ENCODE measurements at places on chromosomes 5 and 9.

DNA sequence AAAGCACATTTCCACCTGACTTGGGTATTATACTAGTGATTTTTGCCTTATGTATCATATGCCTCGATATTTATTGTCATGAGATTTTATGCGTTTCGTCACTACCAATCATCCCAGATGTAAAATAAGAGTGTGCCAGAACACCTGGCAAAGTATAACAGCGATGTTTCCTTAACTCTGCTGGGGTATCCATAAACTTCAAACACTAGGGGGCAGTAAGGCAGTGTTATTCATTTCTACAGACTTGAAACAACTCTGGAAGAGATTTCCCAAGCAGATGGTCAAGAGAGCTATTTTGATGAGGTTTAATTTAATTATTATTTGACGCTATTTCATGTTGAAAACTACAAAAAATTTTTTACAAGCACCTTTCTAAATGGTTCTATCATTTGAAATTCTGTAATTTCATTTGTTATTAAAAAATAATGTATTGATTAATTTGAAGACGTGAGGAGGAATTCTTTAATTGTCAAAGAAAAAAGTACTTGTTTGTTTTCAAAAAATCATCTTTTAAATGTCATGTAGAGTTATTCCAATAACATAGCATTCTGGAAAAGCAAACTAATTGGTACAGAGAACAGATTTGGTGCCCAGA lies 388.5 kb upstream of the CTNND2 start:
- DNase-seq = no peak

DNA sequence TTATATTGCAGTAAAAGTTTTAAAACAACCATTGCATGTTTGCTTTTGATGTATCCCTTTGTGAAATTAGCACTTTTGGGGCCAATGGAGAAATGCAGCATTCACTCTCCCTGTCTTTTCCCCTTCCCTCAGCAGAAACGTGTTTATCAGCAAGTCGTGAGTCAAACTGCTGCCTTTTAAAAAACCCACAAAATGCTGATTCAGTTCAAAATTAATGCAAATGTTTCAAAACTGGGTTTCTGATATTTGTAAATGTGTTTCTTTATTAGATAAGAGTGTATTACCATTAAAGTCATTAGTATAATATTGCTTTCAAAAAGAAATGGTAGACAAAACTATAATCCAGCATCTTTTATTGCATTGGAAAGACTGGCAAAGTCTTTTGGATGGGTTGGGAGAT lies 47.3 kb downstream of the RAD23B start:
- no peak for DNase-seq

DNA sequence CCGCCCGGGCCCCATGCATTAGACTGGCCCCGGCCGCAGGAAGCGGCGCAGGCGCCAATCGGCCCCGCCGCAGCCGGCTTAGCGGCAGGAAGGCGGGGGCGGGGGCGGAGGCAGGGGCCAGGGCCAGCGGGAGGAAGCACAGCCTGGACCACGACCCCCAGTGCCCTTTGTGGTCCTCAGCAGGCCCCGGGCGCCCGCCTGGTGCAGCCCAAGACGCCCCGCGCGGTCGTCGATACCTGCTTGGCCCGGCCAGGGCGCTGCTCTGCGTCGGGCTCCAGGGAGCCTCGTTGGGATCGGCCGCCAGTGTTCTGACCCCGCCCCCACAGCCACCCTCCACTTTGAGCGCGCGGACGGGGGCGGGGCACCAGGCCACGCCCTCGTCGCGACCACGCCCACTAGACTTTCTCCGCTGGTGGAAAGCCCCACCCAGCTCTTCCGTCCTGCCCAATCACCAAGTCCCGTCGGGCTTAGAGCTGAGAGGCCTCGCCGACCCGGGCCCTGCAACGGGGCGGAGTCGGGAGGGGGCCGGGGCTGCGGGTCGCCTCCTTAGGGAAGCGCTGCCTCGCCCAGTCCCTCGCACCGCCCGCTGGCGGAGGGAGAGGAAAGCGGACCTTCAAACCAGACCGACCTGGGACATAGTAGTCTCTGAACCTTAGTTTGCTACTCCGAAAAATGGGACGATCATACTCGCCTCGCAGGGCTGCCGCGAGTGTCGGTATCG lies at the start of gene PDLIM7:
Gene PDLIM7 (minus strand): TSS at position 313 of the 721 bp plus-strand sequence. CDS start 1,092 bp downstream, outside the sequence.
- DNase-seq = peak; percentile 93

- no peak for DNase-seq
Observed at GRCh38 chr5:10192309-10192708, 57.4 kb downstream of the ATPSCKMT start.

DNA sequence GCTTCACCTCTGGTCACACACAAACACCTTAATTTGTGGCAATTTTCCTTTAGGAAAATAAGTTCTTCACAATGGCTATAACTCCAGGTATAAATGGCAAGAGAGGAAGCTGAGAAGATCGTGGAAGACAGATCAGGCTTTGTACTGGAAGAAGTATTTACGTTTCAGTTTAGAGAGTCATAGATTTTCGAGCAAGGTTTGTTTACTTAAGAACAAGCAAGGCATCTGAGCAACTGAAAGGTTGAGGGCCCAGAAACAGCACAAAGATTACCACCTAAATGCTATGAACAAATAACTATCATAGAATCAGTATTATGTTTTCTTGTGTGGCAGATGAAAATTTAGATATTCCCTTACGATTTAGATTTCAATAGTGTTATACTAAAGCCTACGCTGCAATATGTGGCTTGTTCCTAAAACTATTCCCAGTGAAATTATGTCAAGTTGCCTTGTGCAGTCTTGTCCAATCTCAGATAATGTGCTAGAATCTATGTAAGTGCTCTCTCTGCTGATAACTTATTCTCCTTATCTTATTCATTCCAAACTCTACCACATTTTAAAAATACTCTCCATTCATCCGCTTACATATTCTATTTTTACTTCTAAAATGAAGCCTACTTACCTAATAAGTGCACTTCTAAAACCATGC lies 6.7 kb downstream of the SLCO4C1 start:
- no peak for DNase-seq

DNA sequence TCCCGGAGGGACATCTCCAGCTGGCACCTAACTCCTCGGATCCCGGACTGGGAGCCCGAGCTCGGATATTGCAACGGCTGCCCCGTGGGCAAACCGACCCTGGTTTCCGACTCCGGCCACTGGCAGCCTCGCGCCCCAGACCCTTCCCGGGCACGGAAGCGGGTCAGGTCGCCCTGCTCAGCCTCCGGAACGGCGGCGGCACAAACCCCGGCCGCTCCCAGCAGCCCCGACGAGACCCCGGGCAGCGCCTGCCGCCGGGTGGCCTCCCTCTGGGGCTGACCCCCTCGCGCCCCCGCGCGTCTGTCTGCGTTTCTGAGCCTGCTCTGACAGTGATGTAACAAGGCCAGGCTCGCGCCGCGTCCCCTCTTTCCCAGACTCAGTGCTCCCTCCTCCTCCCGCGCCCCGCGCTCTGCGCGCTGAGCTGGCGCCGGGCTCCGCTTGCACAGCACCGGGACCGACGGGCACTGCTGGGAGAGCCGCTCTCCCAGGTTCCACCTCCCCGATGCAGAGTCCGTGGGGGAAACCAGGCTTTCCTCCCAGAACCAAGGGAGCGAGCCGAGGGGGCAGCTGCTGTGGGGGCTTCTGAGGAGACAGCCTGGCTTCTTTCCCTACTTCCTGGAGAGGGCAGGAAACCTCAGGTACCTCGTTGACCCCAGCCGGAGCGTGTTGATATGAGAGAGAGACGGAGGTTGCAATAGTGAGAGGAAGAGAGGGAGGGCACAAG lies at the start of gene TMEM215:
Gene TMEM215 (plus strand): TSS at position 373 of the 724 bp plus-strand sequence. CDS start 644 bp downstream, outside the sequence.
- no peak for DNase-seq

DNA sequence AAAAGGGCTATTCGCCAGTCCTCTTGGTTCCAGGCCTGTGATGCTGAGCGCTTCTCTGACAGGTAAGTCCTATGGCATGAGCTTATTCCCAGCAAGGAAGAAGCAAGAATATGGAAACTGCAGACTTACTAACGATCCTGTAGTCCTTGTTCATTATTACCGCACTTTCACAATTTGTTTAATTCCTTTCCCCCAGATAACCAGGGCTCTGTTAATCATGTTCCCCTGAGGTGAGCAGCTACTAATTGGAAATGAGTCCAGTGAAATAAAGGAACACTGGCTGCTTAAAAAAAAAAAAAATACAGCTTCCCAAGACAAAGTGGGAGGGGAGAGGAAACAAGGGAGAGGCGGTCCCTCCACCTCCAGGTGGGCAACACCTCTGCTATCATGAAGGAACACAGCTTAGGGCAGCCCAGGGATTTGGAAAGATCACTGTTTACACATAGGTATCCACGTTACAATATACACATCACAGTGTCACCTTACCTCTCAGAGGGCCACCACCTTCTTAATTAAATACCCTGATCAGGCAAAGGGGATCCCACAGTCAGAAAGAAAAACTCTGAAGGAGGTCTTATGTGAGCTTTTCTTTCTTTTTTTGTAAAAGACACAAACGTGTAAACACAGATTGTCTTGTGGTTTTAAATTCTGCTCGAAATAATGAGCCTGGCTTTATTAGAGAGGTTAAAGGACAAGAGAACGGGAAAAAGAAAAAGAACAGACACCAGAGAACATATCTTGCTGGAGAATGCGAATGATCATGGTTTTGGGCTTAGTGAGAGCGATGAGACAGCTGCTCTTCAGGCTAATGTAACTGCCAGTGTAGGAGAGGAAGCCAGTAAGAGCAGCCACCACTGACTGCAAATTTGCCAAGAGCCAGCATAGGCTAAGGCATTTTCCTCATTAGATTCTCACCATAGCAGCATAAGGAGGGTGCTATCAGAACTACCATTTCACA lies 258.6 kb downstream of the CRB2 start:
- no peak for DNase-seq

DNA sequence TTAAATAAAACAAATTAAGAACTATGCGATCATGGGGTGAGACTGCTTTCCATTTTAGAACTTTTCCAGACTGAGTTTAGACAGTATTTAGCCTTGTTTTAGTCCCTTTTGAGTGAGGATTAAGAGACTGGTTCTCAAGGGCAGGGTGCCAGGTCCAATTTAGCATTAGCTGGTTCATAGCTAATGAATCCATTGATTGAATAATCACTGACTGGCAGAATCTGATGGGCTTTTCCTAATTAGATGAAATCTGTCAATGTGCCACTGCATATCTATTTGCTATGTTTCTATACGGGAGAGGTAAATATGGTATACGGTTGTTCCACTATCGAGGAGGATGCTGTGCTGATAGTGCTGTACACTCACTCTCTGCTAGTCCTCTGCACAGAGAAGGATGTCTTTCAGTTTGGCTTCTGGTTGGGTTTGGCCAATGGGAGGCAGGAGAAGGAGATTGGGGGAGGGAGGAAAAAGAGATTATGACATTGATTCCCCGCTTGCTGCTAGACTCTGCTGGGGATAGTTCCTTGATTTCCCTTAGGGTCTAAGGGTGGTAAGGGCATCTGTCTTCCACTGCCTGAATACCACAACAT lies 496.6 kb downstream of the CTNND2 start:
- no peak for DNase-seq

GRCh38 chr5:78615697-78616096 lies 32.9 kb downstream of the LHFPL2 start:
- no peak for DNase-seq

DNA sequence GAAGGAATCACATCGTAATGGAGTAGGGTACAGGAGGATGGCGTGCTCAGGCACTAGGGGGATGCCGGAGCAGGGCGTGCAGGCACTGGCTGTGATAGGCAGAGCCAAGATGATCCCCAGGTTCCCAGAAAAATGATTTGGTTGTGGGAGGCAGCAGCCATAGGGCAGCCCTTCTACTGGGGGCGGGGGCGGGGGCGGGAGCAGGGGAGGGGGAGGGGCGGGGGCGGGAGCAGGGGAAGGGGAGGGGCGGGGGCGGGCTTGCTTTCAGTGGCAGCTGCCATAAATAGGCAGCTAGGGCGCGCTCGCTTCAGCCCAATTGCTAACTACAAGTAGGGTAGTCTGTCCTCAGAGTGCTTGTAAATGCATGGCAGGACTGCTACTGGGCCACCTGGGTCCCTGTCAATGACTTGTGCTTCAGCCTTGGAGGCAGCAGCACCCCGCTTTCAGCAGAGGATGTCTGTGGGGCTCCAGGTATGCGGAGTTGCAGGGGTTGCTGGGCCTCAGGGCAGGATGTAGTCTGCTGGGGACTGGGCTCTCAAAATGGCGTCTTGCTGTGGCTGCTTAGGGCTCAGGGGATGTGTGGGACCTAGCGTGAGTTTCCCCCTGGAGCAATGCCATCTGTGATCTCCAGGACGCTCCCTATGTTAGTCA lies 354.3 kb downstream of the RAB3C start:
- DNase-seq = no peak

DNA sequence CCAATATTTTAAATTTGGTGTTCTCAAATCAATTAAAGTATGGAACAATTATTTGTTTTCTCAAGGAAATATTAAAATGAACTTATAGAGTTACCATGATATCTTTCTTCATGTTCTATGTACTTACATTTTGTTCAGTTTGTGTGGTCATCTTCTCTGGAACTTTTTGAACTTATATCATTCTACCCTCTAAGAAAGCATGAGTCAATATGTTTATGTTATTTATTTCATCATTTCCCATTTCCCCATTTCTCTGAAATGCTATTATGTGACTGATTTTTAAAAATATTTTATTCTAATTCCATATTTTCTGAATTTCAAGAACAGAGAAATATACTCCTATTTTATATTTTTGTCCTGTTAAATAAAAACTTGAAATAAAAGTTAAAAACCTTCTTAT lies 123.5 kb upstream of the ACOT12 start:
- DNase-seq = no peak

DNA sequence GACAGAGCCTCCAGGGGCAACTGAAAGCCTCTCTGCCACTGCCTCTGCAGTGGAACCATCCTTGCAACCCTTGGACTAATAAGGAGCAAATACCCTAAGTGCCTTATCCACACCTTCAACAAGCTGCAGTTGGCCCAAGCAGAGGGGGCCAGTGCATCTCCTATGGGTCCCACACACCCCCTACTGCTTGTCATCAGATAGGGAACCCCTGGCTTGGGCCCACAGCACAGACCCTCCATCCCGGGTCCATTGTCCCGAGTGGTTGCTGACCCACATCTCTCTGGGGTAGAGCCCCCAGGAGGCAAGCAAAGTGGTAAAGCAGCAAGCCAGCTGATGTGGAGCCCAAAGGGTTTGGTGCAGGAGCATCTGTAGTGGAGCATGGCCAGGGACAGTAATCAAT lies 119.5 kb downstream of the PJA2 start:
- no peak for DNase-seq

DNA sequence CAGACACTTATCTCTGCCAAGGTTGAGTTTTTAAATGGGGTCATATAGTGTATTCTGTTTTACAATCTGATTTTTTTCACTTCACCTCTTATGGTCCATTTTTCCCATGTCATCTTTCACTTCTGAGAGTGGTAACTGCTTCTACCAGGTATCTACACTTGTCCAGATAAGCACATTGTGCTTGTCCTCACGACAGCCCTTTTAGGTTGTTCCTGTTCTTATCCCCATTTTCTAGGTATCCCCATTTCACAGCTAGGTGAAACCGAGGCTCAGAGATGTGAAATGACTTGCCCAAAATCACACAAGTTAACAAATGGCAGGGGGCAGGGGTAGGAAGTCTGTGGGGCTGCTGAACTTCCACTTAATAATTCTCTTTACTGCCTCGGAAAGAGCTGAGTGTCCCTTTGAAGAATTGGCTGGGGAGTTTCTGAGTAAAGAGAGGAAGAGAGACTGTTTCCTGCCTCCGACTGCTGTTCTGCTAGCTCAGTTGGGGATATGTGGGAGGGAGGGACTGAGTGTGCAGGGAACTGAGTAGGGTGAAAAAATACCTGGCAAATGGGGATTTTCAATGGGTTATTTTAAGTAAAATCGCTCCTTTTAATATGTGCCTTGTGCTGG lies 255.4 kb downstream of the GRIA1 start:
- DNase-seq = no peak

Data from activated T-cell treated with anti-CD3 and anti-CD28 coated beads, Interleukin-2, amount 50 U/mL, for 4 hours (primary cell).